ENCODE measurements at places on chromosomes 7 and 10.

DNA sequence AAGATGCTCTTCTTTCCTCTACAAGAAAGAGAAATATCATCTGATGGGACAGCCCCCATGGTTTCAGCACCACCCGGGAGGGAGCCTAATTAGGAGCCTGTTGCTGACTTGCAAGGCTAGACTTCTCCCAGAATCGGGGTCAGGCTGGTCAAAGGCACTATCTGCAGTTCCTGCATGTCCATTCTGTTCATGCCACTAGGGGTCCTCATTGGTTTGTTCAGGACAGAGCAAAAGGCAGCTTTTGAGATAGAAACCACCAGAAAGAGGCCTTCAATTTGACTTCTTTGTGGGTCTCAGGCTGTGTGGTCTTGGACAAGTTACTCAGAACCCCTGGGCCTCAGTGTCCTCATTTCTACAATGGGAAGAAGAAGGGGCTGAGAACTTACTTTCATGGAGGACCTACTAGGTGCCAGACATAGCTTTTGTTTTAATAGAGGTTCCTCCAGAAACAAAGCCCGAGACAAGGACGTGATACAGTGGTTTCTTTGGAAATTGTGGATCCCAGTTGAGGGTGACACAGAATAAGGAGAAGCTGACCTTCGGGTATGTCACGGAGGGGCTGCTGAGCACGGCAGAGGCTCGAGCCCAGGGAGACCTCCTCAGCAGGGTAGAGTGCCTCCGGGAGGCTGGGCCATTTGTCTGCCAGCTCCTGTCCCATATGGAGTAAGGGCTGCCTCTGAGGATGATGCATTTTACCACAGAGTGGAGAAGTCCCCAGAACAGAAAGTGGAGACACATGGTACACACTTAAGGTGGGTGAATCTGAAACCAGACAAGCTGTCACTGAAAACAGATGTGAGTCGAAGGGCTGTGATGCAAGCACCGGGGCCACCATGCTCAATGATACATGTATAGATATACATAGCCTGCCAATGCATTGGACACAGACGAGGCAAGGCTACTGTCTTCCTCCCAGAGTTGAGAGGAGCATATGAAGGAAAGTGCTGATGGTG, 33.1 kb upstream of the NEUROD6 start:
- no peak for DNase-seq

GRCh38 chr10:99869581-99870122, 87.2 kb downstream of the ABCC2 start:
- no peak for DNase-seq

- DNase-seq: no peak
Measured at GRCh38 chr10:67261300-67261797, 335.5 kb downstream of the LRRTM3 start.

- DNase-seq: peak; percentile 73
Measured at GRCh38 chr10:91163269-91163868, 57.1 kb upstream of the PCGF5 start.

- DNase-seq: no peak
Measured at GRCh38 chr10:101136007-101136707, 5.1 kb downstream of the TLX1 start.

- DNase-seq: no peak
Measured at GRCh38 chr7:157479326-157479725, 142.5 kb downstream of the DNAJB6 start.

DNA sequence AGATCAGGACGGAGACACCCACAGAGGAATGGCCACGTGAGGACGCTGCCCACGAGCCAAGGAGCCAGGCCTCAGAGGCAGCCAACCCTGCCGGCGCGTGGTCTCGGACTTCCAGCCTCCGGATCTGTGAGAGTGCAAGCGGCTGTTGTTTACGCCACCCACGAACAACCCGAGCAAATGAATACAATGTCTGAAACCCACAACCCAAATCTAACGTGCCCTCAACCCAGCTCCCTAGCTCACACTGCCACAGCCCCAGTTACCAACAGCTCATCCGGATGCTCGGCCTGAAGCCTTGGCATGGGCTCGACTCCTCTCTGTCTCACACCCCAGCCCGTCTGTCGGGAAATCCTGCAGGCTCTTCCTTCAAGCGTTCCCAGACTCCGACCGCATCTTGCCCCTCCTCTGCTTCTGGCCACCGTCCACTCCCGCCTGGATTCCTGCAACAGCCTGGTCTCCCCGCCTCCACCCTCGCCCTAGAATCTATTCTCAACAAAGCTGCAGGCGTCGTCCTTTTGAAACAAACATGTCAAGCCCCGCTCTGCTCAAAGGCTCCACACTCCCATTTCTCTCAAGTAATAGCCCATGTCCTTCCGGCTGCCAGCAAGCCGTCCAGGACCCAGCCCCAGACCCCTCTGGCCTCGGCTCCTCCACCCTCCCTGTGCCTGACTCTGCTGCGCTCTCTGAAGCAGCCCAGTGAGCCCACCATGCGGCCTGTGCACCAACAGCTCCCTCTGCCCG, 35.3 kb downstream of the STK32C start:
- no peak for DNase-seq

- DNase-seq: no peak
Measured at GRCh38 chr10:12844811-12845483, 156.6 kb downstream of the CCDC3 start.

DNA sequence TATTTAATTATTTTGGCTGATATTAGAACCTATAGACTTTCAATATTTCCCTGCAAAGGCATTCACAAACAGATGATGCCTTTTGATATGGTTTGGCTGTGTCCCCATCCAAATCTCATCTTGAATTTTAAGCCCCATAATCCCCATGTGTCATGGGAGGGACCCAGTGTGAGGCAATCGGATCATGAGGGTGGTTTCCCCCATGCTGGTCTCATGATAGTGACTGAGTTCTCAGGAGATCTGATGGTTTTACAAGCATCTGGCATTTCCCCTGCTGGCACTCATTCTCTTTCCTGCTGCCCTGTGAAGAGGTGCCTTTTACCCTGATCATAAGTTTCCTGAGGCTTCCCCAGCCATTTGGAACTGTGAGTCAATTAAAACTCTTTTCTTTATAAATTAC, 9.3 kb upstream of the PNLIPRP3 start:
- DNase-seq: no peak

DNA sequence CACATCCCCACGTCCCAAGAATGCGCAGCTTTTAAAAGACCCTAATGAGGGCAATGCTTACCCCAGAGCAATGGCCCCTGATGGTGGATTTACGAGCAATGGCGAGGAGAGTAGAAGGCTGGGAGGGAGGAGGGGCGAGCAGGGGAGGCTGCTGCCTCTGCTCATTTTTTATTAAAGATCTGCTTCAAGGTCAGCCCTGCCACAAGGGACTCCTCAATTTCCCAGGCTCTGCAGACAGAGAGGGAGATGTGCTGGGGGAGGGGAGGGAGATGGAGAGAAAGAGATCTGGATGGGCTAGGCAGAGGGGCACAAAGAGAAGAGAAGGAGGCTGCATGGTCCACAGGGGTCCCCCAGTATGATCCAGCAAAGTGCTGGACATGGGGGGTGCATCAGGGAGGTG, 7.8 kb upstream of the SRRM3 start:
- DNase-seq: no peak

DNA sequence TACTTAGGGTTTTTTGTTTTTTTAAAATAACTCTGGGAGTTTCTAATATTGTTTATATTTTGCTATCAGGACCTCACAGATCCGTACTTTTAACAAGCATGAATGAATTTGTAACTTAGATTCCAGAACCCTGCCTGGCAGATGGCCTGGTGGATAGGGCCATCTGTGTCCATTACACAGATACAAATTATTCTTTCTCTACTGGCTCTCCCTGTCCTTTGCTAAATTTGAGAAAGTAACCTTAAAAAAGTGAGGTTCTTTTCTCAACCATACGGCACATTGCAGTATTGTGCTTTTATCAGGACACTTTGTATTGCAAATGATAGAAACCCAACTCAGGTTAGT, 26.6 kb downstream of the LCOR start:
- DNase-seq: no peak

DNA sequence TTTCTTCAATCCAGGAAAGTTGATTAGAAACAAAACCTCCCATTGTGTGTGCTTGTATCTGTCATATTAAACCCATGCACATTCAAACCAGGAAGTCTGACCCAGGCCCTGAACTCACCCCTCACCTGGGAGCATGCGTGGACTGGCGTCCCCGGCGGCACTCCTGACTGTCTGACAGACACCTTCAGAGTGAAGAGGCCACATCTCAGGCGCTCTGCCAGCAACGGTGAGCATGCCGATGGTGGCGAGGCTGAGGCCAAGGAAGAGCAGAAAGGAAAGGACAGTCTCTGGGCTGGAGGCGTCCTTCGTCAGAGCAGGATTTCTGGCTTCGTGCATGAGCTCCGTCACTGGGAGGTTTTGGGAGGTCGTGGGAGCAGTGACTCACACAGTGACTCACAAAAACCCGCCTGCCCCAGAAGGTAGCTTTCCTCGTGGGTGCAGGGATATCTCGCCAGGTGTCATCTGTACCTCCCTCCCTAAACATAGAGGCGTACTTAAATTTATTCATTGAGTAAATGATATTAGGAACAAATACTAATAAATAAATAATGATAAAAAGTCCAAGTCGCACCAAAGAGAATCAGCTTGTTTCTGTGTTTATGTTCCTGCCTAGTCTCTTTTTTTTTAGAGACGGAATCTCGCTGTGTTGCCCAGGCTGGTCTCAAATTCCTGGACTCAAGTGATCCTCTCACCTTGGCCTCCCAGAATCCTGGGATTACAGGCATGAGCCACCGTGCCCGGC, 13.5 kb downstream of the IQCE start:
- DNase-seq: no peak

DNA sequence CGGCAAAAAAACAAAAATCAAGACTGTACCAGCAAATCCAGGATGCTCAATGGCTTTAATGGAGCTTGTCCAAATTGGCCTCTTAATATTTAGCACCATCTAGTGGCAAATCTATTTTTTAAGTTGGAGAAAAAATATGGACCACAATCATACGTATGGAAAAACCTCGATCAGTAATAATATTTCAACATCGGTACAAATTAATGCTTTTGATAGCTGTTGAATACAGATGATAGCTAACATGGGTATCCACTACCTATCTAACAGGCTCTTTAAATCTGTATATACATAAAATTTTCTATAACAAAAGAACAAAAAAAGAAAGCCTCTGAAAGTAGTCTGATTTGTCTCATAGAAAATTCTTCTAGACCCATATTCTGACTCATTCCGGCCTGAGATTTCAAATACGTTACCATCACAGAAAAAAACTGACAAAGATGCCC, 29.2 kb downstream of the COA1 start:
- no peak for DNase-seq

GRCh38 chr10:84424731-84425167, 96.4 kb downstream of the CCSER2 start:
- no peak for DNase-seq

Data from activated effector memory CD4-positive, alpha-beta T cell treated with Interleukin-2 at 50 U/mL for 16 hours (primary cell).